Skeletal muscle cell (primary cell): ENCODE measurements at places on chromosomes 5 and 9.

- no peak for DNase-seq
Observed at GRCh38 chr9:130500340-130501180, 55.8 kb downstream of the ASS1 start.

DNA sequence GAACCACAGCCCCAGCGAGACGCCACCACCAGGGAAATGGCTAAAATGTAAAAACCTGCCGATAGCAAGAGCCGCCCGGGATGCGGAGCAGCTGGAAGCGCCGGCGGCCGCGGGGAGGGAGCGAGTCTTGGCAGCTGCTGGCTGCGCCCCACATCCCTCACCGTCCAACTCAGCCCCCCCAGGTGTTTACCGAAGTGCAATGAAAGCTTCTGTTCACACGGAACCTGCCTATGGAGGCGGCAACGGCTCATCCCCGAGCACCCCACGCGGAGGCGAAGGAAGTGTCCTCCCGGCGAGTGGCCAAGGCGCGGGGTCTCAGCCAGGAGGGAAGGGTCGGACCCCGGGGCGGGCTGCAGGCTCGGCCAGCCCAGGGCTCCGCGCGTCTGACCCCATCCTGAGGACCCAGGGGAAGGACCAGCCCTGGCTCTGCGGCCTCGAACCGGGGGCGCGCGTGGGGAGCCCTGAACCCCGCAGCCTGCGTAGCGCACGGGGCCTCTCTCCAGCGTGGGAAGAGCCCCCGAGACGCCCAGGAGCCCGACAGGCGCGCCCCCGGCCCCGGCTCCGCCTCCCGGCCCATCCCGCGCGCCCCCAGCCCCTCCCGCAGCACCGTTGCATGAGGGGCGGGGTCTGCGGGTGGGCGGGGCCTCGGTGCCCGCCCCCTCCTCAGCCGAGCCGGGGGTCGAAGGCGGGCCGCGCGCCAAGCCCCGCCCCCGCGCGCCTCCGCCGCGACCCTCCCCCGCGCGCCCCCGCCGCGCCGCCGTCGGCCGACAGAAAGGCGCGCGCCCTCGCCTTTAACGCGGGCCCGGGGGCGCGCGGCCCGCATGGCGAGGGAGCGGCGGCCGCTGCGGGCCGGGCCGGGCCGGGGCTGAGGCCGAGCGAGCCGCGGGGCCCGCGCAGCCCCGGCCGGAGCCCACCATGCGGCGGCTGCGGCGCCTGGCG, at the start of gene DIPK1B:
Gene DIPK1B, plus strand, starts transcription at position 822 of the 939 bp plus-strand sequence. Its CDS starts 94 bp downstream, at position 916.
- no peak for DNase-seq

DNA sequence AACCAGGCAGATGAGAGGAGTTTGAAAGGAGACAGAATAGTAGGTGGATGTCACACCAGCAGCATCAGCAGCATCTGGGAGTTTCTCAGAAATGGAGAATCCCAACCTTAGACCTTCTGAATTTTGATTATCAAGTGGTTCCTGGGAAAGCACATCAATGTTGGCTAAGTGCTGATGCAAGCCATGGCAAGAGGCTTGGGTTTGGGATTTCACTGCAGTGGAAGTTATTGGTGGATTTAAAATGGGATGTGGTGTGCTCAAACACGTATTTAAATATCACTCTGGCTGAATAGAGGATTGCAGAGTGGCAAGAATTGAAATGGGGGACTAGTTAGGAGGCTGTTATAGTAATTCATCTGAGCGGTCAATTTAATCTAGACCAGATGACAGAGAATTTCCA, 387.8 kb upstream of the WWC1 start:
- DNase-seq, result no peak

- DNase-seq, result no peak
Observed at GRCh38 chr9:36842560-36843530, 191.2 kb downstream of the PAX5 start.

GRCh38 chr9:84266087-84266561, 74.4 kb downstream of the SLC28A3 start:
- DNase-seq, result no peak

- DNase-seq, result no peak
Observed at GRCh38 chr5:154714266-154714986, 40.8 kb upstream of the LARP1 start.

- DNase-seq, result no peak
Observed at GRCh38 chr5:166862581-166862980, 1428.9 kb upstream of the WWC1 start.
